GM06990 (cell line): ENCODE measurements at places on chromosomes 7 and 10.

DNA sequence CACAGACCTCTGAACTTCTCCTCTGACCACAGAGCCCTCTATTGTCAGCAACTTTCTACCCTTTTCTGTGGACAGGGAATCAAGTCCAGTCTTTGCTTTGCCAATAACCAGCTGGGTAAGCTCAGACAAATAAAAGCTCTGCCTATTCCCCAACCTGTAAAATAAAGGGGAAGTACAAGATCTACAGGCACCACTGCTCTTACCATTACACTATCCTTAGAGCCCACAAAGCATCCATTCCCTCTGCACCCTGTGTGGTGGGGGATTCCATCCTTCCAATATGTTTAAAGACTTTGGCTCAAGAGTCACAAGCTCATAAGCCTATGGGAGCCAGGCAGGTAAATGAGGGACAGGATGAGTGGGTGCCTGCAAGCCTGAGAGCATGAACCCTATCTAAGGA, 88.2 kb downstream of the PARD3 start:
- no peak for DNase-seq

- DNase-seq = no peak
These were observed 28.6 kb upstream of the TNPO3 start for GRCh38 chr7:129083525-129083924.

- no peak for DNase-seq
These were observed 55.0 kb upstream of the VWDE start for GRCh38 chr7:12458520-12459131.

DNA sequence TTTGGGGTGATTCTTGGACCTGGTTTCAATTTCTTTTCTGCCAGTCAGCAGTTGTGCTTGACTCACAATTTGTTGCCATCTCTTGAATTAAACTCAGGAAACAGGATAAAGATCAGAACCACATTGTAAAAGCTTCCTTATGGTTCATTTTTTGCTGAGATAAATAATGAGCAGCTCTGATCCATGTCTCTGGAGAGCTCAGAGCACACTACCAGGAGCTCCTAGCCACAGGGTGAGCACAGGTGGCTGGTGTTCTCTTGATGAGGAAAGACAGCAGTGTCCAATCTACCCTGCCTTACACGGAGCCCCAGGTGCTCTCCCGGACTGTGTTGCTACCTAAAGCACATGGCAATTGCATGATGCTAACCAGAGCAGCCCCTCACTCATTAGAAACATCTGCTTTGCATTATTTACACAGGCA, 17.2 kb upstream of the FAM170B start:
- no peak for DNase-seq

GRCh38 chr10:66792441-66792840, 133.4 kb upstream of the LRRTM3 start:
- no peak for DNase-seq

DNA sequence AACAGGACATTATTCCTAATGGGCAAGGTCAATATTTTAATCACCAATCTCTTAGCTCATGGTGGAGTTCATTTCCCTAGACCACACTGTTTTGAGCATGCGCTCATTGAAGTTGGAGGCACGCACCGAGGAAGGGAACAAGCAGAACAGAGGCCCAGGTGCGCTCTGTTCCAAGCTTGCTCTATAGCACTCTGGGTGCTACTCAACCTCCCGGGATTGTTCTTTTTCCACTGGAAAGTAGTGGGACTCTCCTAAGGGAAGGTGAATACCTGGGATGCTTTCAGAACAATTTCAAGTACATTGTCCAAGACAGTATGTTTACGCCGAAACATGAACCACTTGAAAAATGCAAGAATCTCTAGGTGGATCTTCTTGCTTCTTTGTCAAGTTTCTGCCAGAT, 16.2 kb downstream of the PLXNA4 start:
- DNase-seq = no peak

DNA sequence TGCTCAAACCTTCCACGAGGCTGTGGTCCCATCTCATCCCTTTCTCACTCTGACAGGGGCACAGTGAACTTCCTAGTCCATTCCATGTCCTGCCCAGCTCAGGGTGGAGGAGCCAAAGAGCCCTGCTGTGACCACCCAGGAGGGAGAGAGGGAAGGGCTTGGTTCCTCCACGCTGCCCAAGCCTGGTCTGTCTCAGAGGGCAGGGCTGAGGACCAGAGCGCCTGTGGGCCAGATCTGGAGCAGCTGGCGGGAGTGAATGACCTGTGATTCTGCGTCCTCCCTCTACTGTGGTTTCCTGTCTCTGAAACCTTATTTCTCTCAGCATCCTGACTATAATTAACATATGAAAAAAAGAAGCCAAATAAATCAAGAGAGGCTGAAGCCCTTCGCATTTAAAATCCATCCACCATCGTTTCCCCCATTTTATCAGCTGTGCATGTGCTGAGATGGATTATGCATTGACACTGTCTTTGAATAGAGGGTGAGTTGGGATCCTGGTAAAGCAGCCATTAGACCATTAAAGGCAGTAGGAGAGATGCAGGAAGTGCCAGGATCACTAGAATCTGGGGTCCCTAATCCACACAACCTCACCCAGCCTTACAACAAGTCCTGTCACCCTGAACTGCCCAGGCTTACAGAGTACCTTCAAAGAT, 165.6 kb downstream of the DPP6 start:
- no peak for DNase-seq

GRCh38 chr10:127148933-127149220, 47.5 kb downstream of the INSYN2A start:
- no peak for DNase-seq

- no peak for DNase-seq
These were observed 168.9 kb downstream of the CDK14 start for GRCh38 chr7:90764848-90765570.

GRCh38 chr10:22710139-22710745, 4.1 kb downstream of the PIP4K2A start:
- DNase-seq = no peak

DNA sequence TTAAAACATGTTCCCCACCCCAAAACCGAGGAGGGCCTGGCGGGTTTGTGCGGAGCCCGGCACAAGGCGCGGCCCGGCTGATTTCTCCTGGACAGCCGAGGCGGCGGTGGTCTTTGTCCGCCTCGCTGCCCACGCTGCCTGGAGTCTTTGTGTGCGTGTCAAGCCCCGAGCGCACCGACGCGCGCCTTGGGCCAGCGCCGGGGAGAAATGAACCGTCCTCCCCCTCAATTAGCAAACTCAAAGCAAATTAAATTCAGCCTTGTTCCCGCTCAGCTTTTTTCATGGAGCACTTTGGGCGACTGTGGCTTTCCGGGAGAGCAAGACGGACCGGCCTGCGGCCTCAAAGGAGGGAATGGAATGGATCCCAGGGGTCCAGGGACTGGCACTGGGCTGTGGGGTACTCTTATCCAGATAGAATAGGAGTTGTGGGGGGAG, 4.1 kb downstream of the EMX2 start:
- DNase-seq = no peak

GRCh38 chr7:100566018-100566531, 7.6 kb downstream of the SAP25 start:
- no peak for DNase-seq

DNA sequence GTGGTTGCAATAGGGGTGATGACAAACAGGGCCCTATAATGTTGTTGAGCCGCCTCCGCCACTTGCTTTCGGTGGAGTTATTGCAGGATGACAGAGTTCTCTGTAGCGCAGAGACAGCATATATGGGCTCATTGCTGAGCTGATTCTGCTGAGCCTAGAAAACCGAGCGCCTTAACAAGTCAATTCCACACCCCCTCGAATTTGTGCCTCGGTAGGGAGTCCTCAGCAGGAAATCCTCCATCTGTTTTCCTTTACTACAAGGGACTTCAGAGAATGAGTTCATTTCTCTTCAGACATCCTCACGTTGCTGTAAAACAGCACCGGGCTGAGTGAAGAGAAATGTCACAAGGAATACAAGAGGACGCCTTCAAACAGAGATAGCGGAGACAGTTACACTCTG, 90.7 kb upstream of the KIAA1217 start:
- DNase-seq = no peak

- DNase-seq = no peak
These were observed 60.0 kb downstream of the PIK3AP1 start for GRCh38 chr10:96660297-96660696.

DNA sequence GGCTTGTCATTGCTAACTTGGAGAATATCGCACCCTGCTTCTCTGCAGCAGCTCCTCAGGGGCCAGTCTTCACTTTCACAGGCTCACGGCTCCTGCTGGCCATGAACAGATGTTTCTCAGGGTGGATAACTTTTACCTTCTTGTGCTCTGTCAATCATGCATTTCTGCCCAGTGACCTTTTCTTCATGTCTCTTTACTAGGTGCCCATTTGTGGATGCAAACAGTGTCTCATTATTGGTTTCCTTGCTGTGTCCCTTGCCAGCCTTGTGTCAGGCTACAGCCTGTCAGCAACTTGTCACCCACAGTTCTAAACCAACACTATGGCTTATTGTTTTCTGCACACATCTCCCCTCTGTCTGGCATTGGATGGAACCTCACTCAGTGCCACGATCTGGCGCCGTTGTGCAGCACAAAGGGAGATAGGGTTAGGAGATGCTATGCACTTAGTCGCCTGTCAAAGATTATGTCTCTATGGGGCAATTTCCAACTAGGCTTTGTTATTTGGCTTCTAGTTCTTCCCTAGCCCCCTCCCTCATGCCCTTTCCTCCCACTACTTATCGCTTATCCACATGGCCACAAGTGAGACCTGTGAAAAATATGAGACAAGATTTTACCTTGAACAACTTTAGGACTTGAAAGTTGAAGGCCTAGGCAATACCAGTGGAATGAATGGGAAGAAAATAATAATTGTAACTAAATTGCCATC, 45.7 kb upstream of the NXPH1 start:
- DNase-seq = peak; percentile 22

DNA sequence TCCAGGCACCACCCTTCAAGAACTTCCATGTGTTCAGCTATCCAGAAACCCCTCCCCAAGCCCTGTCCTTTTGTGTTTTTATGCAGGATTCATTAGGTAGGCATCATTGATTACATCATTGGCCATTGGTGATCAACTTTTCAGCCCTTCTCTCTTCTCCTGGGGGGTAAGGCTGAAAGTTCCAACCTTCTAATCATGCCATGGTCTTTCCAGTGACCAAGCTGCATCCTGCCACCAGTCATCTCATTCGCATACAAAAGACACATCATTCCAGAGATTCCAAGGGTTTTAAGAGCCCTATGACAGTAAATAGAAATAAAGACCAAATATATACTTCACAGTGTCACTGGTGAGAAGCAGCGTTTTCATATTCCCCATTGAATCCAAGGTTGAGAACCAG, 48.2 kb downstream of the DNAJC12 start:
- DNase-seq = no peak

- no peak for DNase-seq
These were observed 174.5 kb downstream of the TPST1 start for GRCh38 chr7:66379542-66380160.

DNA sequence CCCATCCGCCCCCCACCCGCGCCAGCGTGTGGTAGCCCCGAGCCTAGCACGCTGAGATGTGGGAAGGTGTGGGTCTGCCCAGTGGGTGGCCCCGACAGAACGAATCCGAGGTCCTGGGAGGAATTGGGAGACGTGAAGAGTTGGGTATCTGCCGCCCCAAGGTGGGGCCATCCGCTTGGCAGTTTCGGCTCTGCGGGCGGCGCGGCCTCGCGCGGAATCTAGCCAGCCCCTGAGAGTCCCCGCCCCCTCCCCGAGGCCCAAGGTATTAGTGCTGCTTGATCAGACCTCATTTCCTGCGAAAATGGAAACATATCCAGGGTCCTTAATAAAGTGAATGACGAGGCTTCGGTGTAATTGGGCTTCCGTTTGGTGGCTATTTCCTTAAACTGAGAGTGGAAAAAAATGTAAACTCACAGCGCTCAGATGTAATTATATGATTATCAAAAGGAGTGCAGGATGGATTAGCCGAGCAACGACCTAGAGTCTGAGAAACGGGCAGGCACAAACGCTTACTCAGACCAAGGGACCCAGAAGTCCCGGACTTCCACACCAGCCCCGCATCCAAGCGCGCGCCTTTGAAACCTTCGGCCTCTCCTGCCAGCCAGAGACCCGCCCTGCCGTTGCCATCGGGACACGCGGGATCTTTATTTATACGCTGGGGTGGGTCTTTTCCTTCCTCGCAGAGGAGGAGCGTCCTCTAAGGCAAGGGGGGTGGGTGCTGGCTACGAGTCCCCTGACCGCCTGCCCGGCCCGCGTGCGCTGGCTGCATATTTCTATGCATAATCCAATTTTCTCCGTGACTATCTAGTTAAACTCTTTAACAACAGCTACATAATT, 12.8 kb downstream of the LBX1 start:
- no peak for DNase-seq

DNA sequence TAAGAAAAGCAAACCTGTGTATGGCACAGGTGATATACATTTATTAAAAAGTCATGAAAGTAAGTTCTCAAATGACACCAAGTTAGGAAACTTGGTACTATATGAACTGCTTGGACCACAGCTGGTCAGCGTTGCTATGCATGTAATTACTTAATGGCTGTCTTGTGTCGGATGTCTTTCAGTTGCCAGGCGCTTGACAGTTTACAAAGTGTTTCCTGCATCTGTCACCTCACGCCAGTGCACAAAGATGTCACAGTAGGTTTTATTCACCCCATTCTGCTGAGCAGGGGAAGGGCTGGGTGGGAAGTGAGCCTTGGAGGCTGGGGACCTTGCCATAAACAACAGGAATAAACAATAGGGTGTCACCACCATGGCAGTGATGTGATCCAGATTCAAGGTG, 35.8 kb downstream of the ADAM12 start:
- DNase-seq = no peak

DNA sequence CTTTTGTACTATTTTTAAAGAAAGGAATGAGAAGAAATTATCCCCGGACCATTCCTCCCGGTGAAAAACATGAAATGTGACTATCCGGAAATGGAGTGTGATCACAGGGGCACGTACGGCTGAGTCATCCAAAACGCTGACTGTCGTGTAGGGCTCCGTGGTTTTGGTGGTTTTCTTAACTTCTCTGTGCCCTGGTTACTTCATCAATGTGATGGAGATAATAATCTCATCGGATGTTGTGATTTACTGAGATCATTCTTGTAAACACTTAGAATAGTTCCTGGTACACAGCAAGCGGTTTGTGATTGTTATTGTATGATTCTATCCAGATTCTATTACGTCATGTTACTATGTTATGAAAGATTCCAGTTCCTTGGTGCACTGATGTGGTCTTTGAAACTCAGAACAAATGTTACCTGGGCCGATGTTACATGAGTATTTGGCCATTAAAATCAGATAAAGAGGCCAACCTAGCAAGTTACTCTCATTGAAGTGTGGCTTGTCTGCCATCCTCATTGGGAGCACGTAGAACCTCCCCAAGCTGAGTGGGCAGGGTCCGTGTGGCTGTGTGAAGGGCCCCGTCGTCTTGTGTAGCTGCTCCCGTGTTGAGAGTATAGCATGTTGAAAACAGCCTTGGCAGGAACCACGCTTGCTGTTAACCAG, 99.5 kb downstream of the CAMK1D start:
- peak; percentile 65 for DNase-seq

DNA sequence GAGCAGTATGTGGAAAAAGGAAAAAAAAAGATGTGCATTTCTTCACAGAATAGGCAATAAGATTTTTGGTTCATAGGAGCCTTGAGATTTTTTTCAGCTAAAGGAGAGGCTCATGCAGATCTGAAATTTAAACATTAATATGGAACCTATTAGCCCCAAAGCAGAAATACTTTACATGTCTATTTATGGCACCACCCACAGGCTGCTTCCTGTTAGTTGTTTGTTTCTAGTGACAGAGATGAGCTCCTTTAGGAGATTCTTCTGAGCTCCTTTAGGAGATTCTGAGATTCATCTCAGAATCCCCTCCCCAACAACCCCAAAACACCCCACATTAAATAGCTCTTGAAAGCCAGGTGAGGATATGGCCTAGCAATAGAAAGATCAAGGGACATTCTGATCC, 27.9 kb upstream of the HPS1 start:
- DNase-seq = no peak

GRCh38 chr10:123377883-123378282, 223.7 kb downstream of the BUB3 start:
- DNase-seq = no peak
